ENCODE measurements at places on chromosomes 1 and 21.

DNA sequence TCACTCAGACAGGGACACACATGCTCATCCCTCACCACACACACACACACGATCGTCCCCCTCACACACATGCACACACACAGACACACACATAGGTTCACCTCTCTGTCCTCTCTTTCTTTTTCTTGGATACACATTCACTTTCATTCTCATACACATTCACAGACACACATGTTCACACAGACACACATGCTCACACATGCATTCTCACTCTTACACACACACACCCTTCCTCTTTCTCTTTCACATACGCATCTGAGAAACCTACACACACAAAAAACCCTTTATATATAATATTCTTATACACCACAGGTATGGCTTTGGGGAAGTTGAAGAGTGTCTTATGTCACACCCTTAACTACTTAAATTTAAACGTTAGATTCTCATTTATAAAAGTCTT is 248.6 kb upstream of the RUNX1 start:
- DNase-seq: no peak

DNA sequence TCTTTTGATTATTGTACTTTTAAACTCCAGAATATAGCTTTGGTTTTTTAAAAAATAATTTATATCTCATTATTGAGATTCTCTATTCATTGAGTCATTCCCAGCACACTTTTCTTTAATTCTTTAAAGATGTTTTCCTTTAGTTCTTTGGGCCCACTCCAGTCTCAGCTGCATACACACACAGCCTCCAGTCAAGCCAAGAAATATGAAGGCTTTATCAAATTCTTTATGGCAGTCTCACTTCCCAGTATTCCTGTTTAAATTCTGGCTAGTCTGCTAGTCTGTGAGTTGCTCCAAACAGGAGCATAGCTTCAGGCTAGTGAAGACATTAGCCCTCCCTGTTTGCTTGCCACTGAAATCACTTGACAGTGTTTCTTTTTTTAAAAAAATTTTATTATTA is 61.2 kb downstream of the CRP start:
- DNase-seq: no peak

DNA sequence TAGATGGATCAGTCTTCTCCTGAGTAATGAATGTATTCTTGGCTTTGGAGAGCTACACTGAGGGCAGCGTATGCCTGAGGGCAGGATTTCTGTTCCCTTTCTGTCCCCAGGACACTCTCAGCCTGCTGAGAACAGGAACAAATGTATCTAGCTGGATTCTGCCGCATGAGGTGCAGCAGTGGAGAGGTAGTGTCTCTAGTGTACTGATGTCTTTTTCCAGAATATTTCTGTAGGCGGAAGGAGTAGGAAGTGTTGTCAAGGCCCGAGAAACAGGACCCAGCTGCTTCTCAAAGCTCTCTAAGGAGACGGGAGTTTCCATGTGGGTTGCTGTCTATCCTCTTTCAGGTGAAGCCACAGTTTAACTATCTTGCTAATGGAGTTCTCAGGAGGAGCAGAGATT is 65.5 kb downstream of the MT1HL1 start:
- DNase-seq: no peak

DNA sequence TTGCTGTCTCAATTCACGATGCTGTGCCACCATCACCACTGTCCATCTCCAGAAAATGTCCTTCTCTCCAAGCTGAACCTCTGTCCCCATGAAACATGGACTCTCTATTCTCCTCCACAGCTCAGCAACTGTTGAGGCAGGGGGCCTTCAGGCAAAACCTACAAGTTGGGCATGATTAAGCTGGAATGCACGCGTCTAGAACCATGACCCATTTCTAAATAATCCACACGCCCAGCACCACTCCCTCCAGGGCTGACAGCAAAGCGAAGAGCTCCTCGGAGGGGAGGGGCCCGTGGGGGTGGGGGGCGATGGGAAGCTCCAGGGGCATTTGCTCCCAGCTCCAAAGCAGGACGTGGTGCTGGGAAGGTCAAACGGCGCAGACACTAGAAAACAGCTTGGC is 3.3 kb upstream of the HES5 start:
- no peak for DNase-seq

DNA sequence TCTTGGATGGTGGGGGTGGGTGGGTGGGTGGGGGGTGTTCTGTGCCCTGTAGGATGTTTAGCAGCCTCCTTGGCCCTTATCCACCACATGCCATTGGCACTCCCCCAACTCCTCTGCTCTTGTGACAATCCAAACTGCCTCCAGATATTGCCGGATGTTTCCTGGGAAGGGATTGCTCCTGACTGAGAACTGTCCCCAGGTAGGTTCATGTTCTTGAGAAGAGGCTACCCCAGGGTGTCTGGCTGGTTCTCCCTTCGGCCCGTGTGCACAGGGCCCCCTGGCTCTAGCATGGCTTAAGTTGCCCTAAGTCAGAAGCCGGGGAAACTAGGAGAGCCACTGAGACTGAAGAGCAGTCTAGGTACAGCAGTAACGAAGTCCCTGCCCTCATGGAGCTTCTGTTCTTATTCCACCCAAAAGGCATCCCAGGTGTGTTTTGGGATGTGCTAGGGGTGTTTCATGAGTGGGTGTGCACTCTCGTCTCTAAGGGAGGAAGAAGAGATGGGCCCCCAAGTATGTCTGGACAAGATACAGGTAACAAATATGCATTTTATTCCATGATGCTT is 19.8 kb upstream of the THRAP3 start:
- no peak for DNase-seq

DNA sequence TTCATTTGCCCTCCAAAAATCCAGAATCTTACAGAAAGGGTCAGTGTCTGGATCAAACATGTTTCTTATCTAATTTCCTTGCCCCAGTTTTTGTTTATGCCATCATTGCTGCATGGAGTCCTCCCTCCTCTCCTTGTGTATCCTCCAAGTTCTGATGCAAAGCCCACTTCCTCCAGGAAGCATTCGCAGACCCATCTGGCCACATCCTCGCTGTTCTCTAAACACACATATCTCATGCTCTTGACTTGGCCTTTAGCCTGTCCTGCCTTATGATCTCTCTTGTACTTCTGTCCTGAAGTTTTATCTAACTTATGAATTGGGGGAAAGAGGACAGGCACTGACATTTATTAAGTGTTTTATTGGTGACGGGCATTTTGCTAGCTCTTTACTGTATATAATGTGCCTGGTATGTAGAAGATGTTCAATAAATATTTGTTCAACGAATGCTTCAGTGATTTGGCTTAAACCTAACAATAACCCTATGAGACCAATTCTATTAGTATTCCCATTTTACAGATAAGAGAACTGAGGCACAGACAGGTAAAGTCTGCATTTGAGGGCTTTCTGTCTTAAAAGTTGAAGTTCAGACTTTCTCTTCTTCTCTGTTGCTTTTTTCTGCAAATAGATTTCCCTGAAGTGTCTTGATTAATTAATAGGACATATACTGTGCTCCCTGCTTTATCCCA is 19.2 kb upstream of the ID3 start:
- DNase-seq: no peak

DNA sequence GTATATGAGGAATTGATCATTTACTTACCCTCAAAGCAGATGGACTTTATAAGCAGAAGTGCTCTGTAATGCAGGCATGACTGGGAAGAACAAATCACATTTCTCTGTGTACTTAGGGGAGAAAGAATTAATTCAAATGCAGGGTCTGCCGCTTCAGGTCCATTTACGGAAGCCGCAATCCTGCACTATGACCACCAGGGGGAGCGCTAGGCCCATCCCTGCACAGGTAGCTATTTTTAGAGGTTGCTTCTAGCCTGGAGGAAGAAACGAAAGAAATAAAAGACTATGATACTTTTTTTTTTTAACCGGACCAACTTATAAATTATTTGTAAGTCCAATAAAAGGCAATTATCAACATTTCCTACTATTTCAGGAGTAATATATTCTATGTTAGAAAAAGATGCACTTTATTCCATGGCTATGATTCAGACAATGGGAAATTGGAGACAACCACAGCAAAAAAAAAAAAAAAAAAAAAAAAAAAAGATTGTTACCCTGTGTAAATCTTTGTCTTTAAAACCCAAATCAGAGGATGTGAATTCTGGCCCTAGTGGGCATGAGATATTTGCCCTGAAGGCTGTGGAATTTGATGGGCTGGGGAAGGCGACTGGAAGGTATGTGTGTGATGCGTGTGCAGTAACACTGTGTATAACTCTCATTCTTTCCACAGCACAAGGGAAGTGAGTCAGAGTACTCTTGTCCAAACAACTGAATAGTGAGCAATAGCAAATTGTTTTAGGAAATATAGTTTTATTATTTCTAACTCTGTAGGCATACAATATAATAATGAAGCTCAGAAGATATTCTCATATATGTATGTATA is 12.9 kb upstream of the FYB2 start:
- peak; percentile 72 for DNase-seq

DNA sequence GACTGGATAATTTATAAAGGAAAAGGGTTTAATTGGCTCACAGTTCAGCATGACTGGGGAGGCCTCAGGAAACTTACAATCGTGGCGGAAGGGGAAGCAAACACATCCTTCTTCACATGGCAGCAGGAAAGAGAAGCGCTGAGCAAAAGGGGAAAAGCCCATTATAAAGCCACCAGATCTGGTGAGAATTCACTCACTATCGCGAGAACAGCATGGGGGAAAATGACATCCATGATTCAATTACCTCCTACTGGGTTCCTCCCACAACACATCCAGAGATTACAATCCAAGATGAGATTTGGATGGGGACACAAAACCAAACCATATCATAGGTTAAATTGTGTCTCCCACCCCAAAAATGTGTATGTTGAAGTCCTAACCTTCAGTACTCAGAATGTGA is 491.7 kb downstream of the SETD4 start:
- DNase-seq: no peak

GRCh38 chr1:43822040-43822690 is 111.4 kb upstream of the ARTN start:
- no peak for DNase-seq

Data from NCI-H1694 treated with DMSO at 0.1 percent for 48 hours (cell line).